ENCODE measurements at places on chromosomes 7 and 10.

DNA sequence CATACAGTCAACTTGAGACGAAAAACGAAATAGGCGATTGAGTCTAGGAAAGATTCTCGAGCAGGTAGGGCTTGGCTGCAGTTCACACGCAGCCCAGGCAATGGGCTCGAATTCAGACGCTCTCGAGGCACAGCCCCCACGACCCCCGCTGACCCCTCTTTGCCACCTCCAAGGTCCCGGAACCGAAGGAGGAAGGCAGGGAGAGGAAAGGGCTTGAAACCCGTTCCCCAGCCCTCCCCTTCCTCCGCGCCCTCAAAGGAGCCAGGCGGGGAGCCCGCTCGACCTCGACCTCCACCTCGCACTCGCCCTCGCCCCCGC is 441 bp downstream of the CCDC186 start:
- DNase-seq: no peak

DNA sequence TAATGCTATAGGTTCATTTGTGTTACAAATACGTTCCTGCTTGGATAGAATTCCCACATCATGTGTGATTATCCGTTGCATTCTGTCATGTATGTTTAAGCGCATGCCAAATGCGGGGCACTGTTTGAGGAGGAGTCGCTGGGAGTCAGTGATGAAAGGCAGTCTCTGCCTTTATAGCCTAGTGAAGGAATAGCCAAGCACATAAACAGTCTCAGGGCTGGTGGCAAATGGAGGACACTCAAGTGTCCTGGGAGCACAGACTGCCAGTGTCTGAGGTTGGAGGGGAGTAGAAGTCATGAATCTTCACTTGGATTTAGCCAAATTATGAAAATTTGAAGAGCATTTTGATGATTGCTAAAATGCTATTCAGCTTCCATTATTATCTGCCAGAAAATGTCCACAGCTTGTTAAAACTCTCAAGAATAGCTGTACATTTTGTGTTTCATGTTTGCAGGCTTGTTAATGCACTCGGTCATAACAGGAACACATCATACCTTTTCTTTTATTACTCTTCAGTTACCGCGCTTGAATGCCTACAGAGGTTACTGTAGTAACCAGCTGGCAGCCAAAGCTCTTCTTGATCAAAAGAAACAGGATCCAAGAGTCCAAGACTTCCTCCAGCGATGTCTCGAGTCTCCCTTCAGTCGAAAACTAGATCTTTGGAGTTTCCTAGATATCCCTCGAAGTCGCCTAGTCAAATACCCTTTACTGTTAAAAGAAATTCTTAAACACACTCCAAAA is 41.6 kb downstream of the NET1 start:
- no peak for DNase-seq

DNA sequence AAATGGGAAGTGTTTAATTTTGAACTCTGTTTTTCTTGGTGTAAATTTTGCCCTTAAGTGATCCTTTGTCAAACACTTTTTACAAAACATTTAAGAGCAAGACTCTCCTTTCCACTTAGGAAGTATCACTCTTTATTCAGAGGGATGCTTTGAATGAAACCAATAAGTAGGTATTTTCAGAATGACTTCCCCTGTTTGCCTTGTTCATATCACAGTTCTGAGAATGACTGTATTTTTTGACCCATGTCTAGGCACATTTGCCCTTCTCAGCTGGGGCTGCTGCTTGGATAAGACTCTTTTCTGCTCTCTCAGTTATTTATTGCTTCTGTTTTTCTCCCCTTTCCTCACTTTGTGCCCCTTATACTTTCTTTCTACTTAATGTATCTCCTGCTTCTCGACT is 98.2 kb downstream of the CCNY start:
- no peak for DNase-seq

DNA sequence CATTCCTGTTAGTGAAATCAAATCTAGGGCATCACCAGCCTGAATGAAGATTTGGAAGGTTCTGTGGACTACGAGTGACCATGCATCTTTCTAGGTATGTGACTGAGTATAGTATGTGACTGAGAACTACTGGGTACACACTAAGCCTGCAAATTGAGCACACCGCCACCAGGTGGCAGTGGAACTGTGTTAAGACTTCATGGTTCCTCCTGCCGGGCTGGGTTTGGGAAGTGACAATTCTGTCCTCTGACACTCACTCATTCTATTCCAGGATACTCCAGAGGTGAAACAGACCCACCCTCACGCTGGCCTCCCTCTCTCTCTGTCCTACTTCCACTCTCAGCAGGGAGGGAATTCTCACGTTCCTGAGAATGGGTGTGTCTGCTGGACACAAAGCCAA is 84.0 kb upstream of the TMEM248 start:
- DNase-seq: no peak

DNA sequence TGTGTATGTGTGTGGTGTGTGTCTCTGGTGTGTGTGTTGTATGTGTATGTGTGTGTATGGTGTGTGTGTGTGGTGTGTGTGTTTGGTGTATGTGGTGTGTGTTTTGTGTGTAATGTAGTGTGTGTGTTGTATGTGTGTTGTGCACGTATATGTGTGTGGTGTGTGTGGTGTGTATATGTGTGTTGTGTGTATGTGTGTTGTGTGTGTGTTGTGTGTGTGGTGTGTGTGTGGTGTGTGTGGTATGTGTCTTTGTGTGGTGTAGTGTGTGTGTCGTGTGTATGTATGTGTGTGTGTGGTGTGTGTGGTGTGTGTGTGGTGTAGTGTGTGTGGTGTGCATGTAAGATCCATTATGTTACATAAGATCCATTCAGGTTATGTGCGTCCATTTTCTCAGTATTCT is 21.9 kb upstream of the VIPR2 start:
- no peak for DNase-seq

GRCh38 chr7:20742913-20743312 is 43.8 kb downstream of the SP8 start:
- no peak for DNase-seq

DNA sequence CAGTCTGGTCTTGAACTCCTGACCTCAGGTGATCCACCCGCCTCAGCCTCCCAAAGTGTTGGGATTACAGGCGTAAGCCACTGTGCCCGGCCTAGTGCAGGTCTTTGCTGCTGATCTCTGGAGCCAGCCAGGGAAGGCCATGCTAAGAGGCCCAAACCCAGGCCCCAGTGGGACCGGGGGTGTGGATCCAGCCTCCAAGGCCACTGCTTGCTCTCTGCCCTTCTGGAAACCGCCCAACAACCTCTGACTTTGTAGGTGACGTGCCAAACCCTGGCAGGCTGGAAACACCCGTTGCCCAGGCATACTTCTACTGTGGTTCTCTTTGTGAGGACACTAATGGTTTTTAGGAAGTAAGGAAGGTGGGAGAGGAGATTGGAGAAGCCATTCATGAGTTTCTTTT is 83.5 kb upstream of the GNA12 start:
- DNase-seq: no peak

Data from stimulated activated CD4-positive, alpha-beta T cell treated with anti-CD3 and anti-CD28 coated beads, Interleukin-15, amount 100 ng/mL, for 1 hour (primary cell).